ENCODE measurements at places on chromosomes 7 and 10.
A peak's percentile ranks its signal among the peaks of the same experiment; 100 is the strongest.

GRCh38 chr7:98051118-98051744 lies 55.4 kb upstream of the LMTK2 start:
- no peak for DNase-seq

DNA sequence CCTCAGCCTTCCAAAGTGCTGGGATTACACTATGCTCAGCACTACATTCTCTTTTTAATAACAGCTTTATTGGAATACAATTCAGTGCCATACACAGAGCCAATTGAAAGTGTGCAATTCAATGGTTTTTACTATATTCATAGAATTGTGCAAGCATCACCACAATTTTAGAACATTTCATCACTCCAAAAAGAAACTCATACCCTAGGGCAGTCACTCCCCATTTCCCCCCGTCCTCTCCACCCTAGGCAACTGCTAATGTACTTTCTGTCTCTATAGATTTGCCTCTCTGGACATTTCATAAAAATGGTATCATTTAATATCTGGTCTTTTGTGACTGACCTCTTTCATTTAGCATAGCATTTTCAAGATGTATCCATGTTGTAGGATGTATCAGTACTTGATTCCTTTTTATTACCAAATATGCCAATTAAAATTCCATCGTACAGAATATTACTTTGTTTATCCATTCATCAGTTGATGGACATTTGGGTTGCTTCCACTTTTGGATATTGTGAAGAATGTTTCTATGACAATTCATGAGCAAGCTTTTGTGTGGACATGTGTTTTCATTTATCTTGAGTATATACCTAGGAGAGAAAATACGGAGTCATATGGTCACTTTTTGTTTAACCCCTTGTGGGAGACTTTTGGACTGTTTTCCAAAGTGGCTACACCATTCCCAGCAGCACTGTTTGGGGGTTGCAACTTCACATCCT lies 6.3 kb upstream of the XPNPEP1 start:
- DNase-seq = no peak

- DNase-seq = peak; percentile 68
Measured at GRCh38 chr7:16260236-16260728, 161.1 kb downstream of the CRPPA start.

GRCh38 chr10:104835422-104835821 lies 194.3 kb downstream of the SORCS3 start:
- DNase-seq = no peak

DNA sequence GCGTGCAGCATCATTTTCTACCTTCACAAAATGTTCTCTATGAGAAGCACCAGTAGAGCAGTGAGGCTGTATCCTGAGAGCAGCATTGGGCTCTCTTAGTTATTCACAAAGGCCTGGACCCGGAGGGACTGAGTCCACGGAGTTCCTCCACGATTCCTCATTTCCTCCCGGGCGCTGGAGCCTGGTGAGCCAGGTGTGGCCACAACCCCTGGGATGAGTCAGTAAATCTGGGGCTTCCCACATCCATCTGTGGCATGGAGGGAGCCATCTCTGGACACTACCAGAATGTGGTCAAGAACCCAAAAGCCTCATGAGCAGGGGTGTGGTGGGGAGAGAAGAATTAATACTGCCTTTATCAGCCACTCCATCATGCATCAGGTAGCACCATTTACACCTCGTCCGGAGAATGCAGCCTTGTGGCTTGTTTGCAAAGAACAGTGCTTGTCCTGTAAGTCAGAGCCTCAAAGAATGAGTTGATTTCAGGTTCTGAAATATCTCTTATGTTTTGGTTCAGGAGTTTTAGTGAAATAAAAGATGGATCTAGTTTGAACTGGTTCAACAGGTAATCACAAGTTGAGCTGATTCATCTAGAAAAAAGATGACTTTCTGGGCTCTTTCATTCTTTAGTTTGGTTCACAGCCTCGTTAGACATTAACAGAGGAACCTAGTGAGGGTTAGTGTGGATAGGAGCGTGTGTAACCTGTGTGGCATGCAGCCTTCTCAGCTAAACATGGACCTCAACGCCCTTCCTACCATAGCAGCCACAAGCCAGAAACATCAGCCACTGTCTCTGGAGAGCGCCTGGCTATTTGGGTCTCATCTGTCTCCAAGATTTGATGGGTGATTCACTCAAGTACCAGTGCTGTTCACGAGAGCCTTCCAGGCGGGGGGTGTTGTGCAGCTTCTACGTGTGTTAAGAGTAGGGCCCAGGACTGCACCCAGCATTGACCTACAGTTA lies 95.2 kb downstream of the WDR37 start:
- no peak for DNase-seq

- DNase-seq = no peak
Measured at GRCh38 chr10:125066764-125067450, 93.5 kb downstream of the CTBP2 start.

DNA sequence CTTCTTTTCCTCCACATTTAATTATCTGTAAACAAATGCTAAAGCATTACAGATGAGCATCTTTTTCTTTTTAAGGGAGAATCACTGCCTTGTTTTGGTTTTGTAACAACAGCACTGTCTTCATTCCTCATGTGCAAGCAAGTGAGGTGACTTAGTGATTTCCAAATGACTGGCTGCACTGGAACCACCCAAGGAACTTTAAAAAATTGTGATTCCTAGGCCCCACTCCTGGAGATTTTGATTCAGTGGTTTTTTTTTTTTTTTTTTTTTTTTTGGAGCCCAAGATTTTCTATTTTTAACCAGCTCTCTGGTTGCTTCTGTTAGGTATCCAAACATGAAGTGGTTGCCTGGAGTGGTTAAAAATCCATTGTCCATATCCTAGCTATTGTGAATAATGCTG lies 176.2 kb downstream of the LRMDA start:
- DNase-seq = no peak

DNA sequence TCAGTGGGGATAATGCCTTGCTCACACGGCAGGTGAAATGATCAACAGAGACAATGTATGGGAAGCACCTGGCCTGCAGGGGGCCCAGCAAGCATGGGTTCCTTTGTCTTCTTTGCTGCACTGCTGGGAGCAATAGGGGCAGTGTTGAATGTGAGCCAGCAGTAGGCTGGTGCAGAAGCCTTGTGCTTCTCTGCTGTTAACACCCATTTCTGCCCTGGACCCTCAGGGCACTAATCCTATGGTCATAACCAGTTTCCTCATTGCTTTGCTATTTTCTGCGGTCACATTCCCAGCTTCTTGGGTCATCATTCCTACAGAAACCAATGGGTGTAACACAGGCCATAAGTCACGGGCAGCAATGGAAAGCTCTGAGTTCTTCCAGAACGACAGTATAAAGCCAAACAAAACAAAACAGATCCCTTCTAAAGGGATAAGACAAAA lies 10.9 kb upstream of the LGI1 start:
- no peak for DNase-seq

DNA sequence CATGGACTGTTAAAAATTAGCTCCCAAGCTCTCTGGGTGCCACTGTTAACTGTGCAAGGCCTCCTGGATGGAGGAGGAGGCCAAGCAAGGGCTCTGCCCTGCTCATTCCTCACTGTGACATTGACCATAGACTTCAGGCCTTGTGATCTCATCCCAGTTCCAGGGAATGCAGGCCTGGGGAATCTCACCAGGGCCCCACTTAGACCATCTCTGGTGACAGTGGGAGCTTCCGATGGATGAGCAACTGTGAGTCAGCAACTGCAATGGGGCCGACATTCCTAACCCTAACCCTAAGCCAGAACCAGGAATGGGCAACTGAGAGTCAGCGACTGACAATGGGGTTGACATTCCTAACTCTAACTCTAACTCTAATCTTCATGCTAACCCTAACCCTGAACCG lies 50.4 kb upstream of the MSMB start:
- no peak for DNase-seq

- no peak for DNase-seq
Measured at GRCh38 chr10:58797356-58797755, 284.7 kb downstream of the BICC1 start.

- peak; percentile 74 for DNase-seq
Measured at GRCh38 chr7:16933296-16934279, 51.8 kb upstream of the AGR3 start.

DNA sequence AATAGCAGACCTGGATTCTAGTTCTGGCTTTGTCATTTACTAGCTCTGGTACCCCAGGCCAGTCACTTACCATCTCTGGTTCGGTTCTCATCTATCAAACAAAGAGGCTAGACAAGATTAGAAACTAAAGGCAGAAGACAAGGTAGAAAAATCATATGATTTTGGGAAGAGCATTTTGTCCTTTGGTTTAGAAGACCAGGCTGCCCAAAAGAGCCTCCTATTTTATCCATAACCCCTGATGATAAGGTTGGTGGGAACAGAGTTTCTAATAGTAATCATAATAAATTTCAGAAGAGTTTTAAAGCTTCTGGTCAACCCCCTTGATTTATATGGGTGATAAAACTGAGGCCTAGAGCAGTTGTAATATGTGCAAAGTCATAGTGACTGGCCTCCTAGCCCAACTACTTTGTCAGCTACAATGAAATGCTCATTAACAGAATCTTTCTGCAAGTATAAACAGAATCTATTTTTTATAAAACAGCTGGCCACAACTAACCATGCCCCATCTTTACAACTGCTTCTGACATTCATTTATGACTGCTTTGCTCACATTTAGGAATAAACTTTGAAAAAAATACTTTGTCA lies 23.4 kb downstream of the COX15 start:
- DNase-seq = peak; percentile 87

- peak; percentile 29 for DNase-seq
Measured at GRCh38 chr7:107474104-107474521, 4.3 kb downstream of the GPR22 start.

DNA sequence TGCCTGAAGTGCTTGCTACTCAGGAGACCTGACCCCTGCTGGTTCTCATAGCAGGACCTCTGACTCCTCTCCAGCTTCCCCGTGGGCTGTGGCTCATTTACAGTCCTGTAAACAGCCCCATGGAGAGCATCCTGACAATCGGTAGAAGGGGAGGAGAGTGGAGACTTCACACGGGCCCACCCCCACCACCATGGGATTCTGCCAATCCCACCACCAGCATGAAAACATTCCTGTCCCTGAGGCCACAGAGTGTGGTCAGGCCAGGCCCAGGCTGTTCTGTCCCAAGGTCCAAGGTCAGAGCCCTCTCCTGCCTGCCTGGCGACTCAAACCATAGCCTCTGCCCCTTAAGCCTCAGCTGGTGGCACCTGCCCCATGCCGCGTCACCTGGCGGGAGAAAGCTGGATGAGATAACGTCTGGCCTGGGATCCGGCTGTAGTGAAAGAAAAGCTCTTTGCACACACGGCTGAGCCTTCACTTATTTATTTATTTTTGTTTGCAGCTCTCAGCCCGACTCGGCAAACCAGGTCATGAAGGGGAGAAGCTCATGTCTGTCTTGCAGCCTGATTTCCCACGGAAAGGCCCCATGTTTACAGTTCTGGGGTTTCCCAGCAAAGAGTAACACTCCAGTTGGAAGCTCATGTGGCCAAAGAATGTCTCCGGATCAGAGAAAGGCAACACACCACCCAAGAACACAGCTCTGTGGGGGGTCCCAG lies 293.6 kb upstream of the ZMIZ1 start:
- no peak for DNase-seq

- DNase-seq = peak; percentile 80
Measured at GRCh38 chr10:97791824-97792721, 20.3 kb upstream of the SFRP5 start.
